Dorsolateral prefrontal cortex (tissue), 122 donors: ENCODE measurements at places on chromosomes 13 and 19.

DNA sequence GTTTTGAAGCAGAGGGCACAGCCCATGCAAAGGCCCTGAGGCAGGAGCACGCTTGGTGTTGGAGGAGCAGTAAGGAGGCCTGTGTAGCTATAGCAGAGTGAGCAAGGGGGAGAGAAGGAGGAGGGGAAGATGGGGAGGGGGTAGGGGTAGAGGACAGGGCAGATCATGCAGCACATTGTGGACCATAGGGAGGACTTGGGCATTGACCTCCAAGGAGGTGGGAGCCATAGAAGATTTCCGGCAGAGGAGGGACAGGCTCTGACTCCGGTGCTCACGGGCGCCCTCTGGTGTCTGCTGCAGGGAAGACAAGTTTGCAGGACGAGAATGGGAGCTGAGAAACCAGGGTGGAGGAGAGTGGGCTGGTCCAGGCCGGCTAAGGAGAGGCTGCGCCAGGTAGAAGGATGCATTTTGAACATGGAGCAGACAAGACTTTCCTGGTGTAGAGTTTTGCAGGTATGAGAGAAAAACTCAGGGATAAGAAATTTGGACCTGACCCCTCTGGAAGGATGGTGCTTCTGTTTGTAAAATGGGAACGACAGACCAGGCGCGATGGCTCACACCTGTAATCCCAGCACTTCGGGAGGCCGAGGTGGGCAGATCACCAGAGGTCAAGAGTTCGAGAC lies 13.7 kb upstream of the CREB3L3 start:
- DNase-seq, result peak; percentile 67

DNA sequence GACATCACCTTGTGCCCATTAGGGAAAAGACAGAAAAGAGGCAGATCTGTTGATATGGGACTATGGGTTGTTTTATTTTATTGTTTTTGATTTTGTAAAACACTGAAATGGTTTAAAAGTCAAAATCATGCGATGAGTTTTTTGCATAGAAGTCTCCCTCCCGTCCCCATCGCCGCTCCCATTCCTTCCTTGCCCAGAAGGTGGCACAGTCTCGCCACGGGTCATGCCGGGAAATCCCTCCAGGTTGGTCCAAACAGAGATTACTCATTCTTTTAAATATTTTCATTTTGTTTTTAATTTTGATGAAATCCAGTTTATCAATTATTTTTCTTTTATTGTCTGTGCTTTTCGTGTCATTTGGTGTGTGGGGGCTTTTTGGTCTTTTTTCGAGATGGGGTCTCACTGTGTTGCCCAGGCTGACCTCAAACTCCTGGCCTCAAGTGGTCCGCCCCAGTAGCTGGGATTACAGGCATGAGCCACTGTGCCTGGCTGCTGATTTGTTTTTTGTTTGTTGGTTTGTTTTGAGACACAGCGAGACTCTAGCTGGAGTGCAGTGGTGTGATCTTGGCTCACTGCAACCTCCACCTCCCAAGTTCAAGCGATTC lies 9.2 kb downstream of the PGPEP1 start:
- DNase-seq, result peak; percentile 40

DNA sequence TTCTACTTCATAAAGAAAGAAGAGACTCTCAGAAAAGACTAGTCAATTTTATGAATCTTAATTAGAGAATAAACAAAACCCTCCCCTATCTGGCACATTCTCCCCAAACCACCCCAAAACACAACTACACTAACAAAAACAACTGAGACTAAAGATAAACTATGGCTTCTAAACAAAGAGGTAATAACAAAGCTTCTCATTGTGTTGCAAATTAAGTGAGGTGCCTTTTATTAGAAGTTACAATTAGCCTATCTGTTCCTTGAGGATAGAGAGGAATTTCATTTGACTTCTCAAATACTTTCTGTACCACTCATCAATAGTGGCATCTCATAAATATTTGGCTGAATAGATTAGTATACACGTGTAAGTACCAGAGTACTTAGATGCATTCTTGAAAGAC lies 1196.2 kb downstream of the PCDH9 start:
- DNase-seq, result no peak

DNA sequence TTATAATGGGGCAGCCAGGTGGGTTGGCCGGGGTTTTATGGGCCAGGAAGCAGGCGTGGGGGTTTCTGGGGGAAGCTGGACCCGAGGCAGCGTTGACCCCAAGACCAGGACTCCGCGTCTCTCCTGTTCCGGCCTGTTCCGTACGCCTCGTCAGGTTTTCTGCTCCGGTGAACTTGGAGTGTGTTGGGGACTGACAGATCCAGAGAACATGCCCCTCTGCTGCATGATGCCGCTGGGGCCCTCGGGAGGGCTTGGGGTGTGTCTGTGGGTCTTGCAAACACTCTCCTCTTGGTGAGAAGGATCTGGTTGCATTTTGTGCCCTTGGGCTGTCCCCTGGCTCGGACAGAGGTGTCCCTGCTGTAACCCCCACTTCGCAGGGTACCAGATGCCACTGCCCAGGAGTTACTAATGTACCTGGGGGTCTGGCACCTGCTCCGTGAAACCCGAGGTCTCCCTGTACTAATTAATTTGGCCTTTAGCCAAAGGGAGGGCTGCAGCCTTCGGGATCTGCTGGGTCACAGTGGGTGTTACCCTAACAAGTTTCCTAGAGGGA lies 15.6 kb downstream of the KDM4B start:
- DNase-seq, result no peak

DNA sequence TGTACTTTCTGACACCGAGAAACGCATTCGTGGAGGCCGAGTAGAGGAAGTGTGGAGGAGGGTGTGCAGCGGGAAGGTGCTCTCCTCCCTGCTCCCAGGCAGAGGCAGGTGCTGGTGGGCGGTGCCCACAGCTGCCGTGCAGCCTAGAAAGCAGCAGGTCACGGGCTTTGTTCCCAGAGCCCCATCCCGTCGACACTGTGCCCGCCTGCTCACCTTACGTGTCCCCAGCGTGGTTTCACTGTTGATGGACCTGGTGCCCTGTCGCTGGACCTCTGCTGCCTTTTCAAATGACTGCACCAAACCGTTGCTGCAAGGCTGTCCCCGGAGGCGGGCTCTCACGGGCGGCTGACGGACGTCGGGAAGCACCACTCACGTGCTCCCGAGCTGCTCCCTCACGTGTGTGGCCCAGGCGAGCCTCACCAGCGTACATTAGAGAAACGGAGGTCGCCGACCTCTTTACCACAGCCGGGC lies 20.8 kb downstream of the PLEKHJ1 start:
- DNase-seq, result no peak

DNA sequence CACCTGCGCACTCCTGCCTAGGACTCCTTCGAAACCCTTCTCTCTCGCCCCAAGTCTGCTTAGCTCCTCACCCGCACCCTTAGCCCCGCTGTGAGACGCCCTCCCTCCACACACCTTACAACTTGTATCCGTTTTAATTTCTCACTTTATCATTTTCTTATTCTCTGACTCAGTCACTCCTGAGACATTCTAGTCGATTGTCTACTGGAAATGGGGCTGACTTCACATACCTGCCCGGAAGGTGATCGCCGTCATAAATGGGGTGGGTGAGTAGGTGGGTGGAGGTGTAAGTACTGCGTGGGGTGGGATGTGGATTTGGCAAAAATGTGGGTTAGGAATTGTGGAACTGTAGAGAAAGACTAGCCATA lies 714 bp downstream of the NDFIP2 start:
- DNase-seq, result no peak

- DNase-seq, result no peak
Measured at GRCh38 chr13:42331009-42331408, 59.1 kb downstream of the AKAP11 start.

DNA sequence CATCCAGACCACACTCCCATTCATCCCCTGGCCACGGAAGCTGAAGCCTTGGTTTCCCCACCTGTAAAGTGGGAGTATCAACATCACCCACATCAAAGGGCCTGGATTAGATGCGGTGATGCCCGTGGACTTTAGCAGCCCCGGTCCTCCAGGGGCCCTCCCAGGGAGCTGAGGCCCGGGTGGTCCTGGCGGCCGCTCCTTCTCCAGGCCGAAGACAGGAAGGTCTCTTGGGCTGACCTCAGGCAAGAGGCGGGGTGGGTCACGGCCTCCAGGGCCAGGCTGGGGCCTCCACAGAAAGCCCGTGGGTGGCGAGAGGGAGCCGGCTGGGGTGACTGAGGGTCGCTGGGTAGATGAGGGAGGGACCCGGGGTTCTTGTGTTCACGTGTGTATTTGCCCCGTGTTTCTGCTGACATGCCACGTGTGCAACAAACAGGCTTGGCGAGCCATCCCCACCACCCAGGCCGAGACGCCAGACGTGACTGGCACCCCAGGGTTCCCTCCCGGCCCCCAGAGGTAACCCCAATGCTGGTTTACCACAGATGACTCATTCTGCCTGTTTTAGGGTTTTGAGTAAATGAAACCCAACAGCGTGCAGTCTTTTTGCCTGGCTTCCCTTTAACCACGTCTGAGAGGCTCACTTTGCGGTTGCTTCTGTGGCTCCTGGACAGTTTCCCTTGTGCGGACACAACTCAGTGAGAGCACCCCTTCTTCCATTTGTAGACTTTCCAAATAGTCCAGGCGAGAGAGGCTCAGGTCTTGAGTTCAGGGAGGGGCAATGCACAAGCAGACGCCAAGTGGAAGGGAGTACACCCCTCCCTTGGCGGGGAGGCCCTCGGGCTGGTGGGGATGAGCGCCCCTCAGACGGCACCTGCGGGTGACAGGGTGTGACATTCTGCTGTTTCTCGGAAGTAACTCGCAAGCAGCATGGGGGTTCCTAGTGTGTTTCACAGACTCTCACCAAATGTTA lies 42.9 kb downstream of the C13orf46 start:
- peak; percentile 19 for DNase-seq

- DNase-seq, result no peak
Measured at GRCh38 chr19:11984986-11985385, 20.1 kb downstream of the ZNF763 start.

DNA sequence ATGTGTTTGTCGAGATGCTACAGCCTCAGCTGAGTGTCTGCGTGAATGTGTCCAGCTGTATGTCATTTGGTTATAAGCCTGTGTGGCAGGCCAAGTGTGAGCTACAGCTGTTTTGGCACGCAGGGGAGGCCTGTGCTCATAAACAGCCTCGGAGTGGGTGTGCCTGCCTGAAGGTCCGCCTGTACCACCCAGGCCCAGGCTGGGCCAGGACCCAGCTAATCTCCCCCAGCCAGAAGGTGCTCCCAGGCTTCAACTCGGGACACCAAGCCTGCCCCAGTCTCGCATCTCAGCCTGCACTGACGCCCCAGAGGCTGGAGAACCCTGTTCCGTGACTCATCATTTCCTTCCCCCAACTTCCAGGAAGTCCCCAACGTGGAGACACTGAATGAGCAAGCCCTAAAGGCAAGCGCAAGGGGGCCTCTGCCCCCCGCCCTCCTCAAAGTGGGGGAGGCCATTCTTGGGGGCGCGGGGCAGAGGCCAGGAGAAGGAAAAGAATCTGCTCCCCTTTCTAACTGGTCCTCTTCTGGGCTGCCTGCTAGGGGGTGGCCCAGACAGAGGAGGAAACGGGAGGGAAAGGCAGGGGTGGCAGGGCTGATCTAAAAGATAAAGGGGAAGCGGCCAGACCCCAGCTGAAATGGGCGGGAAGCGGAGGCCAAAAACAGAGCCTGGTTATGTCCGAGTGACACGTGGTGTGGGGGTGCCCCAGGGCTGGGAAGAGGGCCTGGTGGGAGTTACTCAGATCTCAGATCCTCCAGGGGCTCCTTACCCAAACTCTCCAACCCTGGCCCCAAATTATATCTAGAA lies 2.0 kb downstream of the SLC1A5 start:
- peak; percentile 32 for DNase-seq

DNA sequence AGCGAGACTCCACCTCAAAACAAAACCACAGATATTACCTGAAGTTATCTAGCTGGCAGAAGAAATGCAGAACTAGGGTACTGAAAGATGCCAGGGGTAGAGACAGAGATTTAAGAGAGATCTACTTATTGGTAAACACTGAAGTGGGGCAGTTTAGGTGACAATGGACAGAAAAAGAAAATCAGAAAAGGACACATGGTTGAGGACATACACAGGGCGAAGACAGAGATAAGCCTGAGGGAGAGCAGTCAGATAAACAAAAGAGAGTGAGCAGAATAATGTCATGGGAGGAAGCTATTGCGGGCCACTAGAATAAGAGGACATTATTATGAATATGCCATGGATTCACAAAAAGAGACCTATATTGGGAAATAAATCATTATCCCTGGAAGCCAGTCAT lies 3.3 kb downstream of the NEK5 start:
- no peak for DNase-seq

DNA sequence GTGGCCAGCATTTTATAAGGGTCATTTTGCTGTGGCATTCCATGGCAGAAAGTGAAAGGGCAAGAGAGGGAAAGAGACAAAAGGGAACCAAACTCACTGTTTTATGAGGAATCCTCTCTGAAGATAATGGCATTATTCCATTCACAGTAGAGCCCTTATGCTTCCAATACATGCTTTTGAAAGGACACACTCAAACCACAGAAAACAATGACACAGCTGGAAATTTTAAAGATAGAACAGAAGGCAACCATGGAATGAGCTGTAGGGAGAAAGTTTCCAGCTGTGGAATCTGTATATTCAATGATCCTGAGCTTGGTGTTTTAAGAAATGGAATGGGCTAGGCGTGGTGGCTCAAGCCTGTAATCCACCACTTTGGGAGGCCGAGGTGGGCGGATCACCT lies 677.4 kb downstream of the SLITRK1 start:
- DNase-seq, result no peak

- DNase-seq, result no peak
Measured at GRCh38 chr13:52652980-52653303, 306 bp downstream of the SUGT1 start.

GRCh38 chr19:15332311-15332996 lies at the start of gene BRD4:
Gene BRD4, minus strand, starts transcription at chr19:15332539. Its CDS starts 59,440 bp downstream, at chr19:15273099.
- DNase-seq, result peak; percentile 62

- DNase-seq, result no peak
Measured at GRCh38 chr13:31545616-31546015, 193.7 kb upstream of the RXFP2 start.

DNA sequence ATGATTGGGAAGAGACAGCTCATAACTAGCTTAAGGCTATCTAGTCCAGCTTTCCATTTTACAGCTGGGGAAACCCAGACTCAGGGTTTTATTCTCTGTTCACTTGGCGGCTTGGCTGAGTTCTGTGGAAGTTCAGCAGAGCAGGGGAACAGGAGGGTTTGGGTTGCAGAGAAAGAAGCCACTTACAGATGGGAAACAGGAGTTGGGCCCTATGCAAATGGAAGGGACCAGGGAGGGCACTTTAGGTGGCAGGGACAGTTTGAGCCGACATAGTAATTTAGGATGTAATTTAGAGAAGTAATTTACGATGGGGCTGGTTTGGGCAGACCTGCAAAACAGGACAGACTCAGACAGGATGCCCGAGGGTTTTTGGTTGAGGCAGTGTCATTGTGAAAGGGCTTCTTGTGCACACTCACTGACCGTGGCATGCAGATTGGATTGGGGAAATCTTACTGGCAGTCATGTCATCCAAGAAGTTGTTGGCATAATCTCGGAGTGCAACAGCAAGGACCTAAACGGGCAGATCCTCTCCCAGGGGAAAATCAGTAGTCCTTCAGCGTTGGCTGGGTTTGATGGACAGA lies 47.3 kb upstream of the GPR183 start:
- DNase-seq, result no peak

- no peak for DNase-seq
Measured at GRCh38 chr13:33832872-33833271, 14.9 kb downstream of the RFC3 start.

- DNase-seq, result peak; percentile 64
Measured at GRCh38 chr19:15177269-15178116, 23.3 kb downstream of the NOTCH3 start.
